ENCODE measurements at places on chromosomes 2 and 18.

DNA sequence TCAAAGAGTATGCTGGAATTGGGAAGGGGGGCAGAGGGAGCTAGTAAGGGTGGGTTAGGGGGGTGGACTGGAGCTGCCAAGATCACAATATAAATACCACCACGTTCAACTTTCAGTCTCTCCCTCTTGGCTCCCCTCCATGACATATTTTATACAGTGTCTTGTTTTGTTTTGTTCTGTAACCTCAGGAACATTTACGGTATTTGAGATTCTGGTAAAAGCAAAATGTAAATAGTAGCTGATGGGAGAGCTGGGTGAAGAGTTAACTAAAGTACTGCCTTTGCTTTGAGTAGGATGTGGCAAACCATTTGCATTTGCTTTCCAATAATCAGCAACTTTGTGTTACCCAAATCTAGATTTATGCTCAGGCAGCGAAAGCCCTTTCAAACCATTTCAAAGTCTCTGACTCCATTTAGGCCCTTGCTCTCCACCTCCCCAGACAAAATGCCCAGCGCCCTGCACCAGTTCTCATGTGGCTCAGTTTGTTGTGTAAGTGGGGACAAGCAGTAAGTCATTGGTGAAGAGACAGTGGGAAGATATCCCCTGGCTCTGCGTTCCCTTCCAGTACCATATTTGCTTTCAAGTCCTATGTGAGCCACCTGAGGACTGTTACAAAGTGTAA lies 17.4 kb downstream of the IRS1 start:
- no peak for DNase-seq

GRCh38 chr2:85783796-85784195 lies 30.0 kb downstream of the ATOH8 start:
- DNase-seq, result no peak

GRCh38 chr18:79559436-79559835 lies 120.2 kb upstream of the CTDP1 start:
- DNase-seq, result no peak

- no peak for DNase-seq
Measured at GRCh38 chr2:84457686-84458085, 1.4 kb downstream of the SUCLG1 start.

DNA sequence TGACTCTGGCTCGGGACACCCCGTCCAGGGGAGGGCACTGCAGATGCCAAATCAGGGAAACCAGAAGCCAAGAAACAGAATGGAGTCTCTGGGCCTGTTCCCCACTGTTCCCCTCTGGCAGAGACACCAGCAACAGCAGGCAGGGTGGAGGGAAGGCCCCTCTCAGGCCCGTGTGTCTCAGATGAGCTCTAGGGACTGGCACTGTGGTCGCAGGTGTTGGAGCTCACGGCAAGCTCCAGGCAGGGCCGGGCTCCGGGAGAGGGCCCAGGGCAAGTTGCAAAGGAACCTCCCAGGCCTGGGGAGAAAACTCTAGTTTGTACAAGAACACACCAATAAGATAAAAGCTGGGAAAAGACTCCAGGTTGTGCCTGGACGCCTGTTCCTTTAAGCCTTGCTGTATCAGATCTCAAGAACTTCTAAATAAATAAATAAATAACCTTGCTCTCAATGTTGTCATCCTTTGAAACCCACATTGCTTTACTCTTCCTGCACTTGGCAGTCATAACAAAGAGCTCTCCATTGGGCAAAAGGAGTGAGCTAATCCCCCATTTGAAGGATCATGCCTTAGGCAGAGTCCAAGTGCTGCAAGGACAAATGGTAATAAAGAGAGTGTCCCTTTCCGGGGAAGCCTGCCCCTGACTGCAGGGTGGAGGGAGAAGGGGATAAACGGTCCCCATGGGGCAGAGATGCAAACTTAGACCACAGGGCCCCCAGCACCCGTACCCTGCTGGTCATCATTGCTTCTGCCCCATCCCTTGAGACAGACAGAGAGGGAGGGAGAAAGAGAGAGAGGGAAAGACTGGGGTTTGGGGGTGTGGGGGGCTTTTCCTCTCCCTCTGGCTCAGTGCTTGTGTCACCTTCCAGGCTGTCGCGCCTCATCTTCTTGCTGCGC lies 33.3 kb downstream of the CNGA3 start:
- no peak for DNase-seq

- no peak for DNase-seq
Measured at GRCh38 chr2:206217166-206217565, 57.3 kb upstream of the ZDBF2 start.

DNA sequence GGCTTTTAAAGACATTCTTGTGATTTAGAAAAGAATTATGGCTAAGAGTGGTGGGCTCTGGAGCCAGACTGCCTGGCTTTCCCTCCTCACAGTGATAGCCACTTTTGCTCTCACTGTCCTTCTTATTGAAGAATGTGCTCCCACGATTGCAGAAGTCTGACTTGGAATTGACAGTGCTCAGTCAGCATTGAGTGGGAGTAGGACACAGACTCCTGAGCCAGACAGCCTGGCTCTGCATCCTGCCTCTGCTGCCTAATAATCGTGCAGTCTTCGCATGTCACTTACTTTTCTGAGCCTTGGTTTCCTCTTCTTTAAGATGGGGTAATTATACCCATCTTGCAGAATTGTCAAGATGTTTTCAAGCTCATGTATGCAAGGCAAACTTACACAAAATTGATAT lies 23.3 kb downstream of the SPATS2L start:
- DNase-seq, result no peak

- no peak for DNase-seq
Measured at GRCh38 chr2:133906396-133906795, 338.1 kb upstream of the NCKAP5 start.

- DNase-seq, result no peak
Measured at GRCh38 chr2:106219813-106220212, 25.7 kb upstream of the UXS1 start.

- DNase-seq, result no peak
Measured at GRCh38 chr2:174977364-174977763, 27.8 kb downstream of the CHN1 start.

- no peak for DNase-seq
Measured at GRCh38 chr2:146748046-146748445, 1096.8 kb upstream of the ACVR2A start.

- DNase-seq, result no peak
Measured at GRCh38 chr2:113981404-113982134, 91.7 kb downstream of the ACTR3 start.

- DNase-seq, result no peak
Measured at GRCh38 chr2:30448866-30449265, 1.8 kb downstream of the LCLAT1 start.

GRCh38 chr2:240402566-240403272 lies 32.7 kb upstream of the GPC1 start:
- DNase-seq, result peak; percentile 93

- DNase-seq, result no peak
Measured at GRCh38 chr2:216499641-216500218, 1.1 kb downstream of the RPL37A start.

- DNase-seq, result no peak
Measured at GRCh38 chr2:195659982-195660890, 3.2 kb downstream of the SLC39A10 start.

DNA sequence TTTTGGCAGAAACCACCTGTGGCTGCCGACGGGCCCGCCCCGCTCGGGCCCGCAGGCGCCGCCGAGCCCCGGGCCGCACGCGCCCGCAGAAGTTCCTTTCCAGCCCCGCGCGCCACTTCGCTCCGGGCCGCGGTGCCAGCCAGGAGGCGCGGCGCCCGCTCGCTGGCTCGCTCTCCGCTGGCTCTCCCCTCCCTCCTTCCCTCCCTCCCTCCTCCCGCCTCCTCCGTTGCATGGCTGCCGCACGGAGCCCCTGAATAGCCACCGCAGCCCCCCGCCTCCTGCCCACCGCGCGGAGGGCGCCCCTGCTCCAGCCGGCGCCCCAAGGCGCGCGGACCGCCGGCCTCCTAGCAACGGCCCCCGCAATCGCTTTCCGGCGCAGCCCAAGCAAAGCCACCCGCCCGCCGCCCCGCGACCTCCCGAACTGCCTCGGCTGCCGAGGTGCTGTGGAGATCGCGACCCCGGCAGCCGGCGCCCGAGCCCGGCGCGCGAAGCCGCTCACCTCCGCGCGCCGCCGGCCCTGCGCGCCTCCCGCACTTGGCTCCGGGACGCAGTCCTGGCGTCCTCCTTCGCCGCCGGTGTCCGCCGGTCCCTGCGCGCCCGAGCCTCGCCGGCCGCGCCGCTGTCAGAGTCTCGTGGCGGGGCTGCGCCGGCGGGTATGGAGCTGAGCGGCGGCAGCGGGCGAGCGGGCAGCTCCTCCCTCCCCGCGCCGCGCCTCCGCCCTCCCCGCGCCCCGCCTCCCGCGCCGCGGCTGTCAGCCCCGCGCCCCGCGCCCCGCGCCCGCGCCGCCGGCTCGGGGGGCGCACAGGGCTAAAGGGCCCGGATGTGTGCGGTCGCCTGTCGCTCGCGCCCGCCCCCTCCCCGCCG lies at the start of gene ZBTB7C:
Gene ZBTB7C, minus strand, starts transcription at position 657 of the 864 bp plus-strand sequence.
- no peak for DNase-seq

DNA sequence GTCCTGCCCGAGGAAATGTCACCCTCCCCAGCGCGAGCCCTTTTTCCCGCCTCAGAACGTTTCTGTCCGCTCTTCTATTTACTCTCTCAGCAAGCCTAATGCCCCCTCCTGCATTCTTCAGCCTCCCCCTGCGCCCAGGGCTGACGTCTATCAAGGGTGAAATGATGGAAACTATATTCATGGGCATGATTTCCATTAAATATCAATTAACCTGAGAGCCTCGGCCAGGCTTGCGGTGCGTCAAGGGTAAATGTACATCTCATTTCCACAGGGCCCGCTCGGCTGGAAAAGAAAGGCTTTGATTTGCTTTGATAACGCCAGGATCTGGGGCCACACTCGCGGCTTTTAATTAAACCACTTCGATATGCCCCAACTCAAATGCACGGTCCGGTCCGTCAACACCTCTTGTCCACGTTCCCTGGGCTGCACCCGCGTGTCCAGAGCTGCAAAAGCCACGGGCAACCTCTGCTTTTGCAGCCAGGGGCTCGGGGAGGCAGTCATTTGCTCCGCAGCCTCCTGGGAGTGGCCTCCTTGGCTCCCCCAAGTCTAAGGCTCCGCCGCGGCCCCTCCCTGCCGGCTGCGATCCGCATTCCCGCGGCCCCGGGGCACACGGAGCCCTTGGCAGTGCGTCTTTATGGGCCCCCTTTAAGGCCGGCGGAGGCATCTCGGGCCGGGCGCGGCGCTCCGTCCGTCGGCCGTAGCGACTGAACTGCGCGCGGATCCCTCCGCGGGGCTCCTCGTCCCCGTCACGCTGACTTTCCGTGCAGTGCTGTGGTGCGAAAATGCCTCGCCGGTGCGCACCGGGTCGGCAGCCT lies at the start of gene HOXD8:
Gene HOXD8, plus strand, starts transcription at position 724 of the 815 bp plus-strand sequence. CDS start 662 bp downstream, outside the sequence.
- no peak for DNase-seq

GRCh38 chr2:106334802-106335201 lies 133.4 kb downstream of the RGPD3 start:
- DNase-seq, result no peak

All from chondrocyte (in vitro differentiated cells).